ENCODE measurements at places on chromosomes 4 and X. TPM values are rescaled to one million over a fixed set of nuclear protein-coding genes. Genes with fewer than 3 reads are reported as not detected.

MTTP gene
- total RNA-seq = 0.29 TPM

MCF2 gene
- 0.52 TPM for total RNA-seq

SERPINA7 gene
- not detected for total RNA-seq

PLP2 gene
- 72.9 TPM for total RNA-seq

SMR3B gene
- not detected for total RNA-seq

BTK gene
- total RNA-seq = not detected

SLC6A14 gene
- not detected for total RNA-seq

ARSJ gene
- total RNA-seq = not detected

MAGEC2 gene
- total RNA-seq = not detected

VCX2 gene
- total RNA-seq = not detected

HERC5 gene
- total RNA-seq = 21.2 TPM

BMPR1B gene
- total RNA-seq = not detected

SPANXD gene
- not detected for total RNA-seq

NDST4 gene
- not detected for total RNA-seq

FAM13A gene
- 3.0 TPM for total RNA-seq

All from activated T-helper 1 cell treated with anti-CD3 and anti-CD28 coated beads, Interleukin-12 subunit alpha, Interleukin-12 subunit beta, Interleukin-2, Interleukin-4 antibody, amounts not matched to agents 30 ng/mL and 10 ng/mL and 1 ng/mL, durations not matched to agents 14 hours and 24 hours and 36 hours (primary cell).